ENCODE measurements at places on chromosomes 3 and 15. TPM values are rescaled to one million over a fixed set of nuclear protein-coding genes. Genes with fewer than 3 reads are reported as not detected.

FETUB gene
- total RNA-seq = not detected

ANKUB1 gene
- not detected for total RNA-seq

ECE2 gene
- not detected for total RNA-seq

GOLGA8G gene
- total RNA-seq = not detected

CA12 gene
- total RNA-seq = 211 TPM

AP4E1 gene
- 8.9 TPM for total RNA-seq

CAMK2N2 gene
- 1.7 TPM for total RNA-seq

CX3CR1 gene
- not detected for total RNA-seq

CADPS gene
- not detected for total RNA-seq

ISLR gene
- 0.43 TPM for total RNA-seq

CKMT1A gene
- total RNA-seq = 1.8 TPM

P2RY13 gene
- not detected for total RNA-seq

GOLGA8T gene
- total RNA-seq = 2.0 TPM

KIF7 gene
- total RNA-seq = 5.0 TPM

CHAC1 gene
- 10.0 TPM for total RNA-seq

RBP2 gene
- total RNA-seq = not detected

TEX55 gene
- total RNA-seq = not detected

LRTM1 gene
- total RNA-seq = not detected

DAZL gene
- total RNA-seq = not detected

EPHB3 gene
- total RNA-seq = 0.77 TPM
